ENCODE measurements at places on chromosomes 16 and 17.
A peak's percentile ranks its signal among the peaks of the same experiment; 100 is the strongest.

- DNase-seq = peak; percentile 81
These were observed 18.5 kb upstream of the NAGLU start for GRCh38 chr17:42517516-42517915.

DNA sequence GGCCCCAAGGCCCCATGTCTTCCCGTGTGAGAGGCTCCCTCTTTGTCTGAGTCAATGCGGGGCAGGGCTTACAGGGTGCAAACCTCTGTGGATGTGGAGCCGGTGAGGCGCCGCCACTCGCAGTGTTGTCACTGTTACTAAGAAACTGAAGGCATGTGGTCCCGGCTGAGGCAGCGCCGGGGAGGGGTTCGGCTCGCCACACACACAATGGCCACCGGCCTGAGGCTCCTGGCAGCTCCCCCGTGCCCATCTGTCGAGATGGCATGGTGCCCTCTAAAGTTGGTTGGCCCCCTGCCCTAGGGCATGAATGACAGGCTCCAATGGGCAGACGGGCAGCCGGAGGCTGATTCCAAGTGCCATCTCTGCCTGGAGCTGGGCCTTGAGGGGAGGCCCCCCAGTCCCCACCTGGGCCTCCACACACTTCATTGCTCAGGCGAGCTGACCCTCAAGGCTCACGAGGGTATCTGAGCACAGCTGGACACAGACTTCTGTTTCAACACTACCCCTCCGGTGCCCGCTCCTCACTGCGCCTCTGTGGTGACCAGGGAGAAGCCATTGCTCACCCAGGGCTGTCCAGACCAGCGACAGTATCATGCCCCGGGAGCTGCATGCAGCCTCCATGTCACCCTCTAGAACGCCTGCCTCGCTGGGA is 137.2 kb downstream of the C16orf78 start:
- no peak for DNase-seq

DNA sequence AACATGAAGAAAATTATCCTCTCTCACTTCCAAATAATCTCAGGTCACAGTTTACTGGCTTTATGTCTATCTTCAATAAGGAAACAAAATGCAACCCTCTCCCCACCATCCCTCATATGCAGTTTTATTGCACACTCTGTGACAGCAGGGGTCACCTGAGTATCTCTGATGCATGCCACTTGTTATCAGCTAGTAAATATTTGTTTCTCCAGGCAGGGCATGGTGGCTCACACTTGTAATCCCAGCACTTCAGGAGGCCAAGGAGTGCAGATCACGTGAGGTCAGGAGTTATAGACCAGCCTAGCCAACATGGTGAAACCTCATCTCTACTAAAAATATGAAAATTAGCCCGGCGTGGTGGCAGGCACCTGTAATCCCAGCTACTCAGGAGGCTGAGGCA is 61.1 kb downstream of the ADAMTS18 start:
- DNase-seq = no peak

DNA sequence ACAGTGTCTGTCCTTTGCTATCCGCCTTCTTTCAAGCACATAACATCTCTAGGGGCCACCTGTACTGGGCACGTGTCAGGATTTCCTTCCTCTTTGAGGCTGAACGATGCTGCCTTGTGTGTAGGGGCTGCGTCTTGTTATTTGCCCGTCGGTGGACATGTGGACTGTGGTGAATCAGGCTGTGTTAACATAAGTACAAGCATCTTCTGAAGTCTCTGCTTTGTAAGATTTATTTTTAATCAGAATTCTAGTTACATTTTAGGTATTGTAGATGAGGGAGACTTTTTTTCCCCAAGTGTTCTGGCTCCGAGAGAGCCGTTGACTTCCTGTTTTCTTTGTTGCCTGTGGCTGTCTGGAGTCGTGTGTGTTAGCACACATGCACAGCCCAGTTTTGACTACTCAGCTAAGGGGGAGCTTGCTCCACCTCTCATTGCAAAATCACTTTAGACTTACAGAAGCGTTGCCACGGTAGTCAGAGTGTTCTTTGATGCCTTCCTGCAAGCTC is 26.1 kb downstream of the SPG7 start:
- DNase-seq = no peak

- no peak for DNase-seq
These were observed 143.2 kb downstream of the SOCS1 start for GRCh38 chr16:11112723-11113348.

- DNase-seq = no peak
These were observed 159.6 kb downstream of the PRKCA start for GRCh38 chr17:66462010-66462409.

DNA sequence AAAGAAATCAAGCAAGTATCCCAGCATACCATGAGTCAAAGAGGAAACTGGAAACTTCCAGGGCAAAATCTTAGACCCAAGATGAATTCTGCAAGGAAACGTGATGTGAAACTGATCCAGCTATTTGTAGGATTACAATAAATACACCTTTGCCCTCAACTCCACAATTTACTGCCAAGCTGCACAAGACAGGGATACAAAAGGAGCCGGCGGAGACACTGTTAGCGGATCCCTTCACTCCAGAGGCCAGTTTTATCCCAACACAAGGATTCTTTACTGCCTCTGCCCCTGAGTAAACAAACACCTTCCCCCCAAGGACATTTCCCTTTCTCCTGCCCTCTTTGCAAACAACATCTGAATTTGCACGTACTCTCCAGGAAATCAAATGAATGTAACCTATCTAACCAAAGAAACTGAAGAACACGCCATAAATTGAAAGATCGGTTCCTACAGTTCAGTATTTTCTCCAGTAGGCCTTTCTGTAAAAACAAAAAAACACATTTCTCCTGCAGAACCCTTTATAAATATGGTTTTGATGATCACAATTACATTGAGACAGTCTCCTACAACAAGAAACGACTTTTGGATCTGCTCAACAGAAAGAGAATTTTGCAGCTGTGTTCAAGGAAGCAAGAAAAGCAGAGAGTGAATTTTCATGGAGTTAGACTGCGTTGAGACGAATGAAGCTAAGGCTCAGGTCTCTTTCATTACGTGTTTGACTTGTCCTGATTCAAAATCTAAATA is 1.4 kb upstream of the CBX2 start:
- DNase-seq = no peak

- no peak for DNase-seq
These were observed 83.7 kb upstream of the DNAH9 start for GRCh38 chr17:11514565-11514964.

DNA sequence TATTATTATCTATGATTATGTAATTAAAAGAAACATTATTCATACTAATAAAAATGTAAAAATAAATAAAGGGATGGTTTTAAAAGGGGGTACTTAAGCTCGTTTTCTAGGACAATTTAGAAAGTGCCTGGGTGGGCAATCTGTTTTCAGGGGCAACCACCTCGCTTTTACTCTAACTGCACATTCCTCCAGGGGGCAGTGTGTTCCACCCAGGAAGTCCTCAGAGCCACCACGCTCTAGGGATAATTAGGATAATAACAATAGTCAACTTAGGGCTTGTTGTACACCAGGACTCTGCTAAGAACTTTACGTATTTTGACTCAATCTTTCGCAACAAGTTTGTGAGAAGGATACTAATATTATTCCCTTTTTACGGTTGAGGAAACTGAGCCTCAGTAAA is 396.7 kb upstream of the MAF start:
- DNase-seq = no peak

DNA sequence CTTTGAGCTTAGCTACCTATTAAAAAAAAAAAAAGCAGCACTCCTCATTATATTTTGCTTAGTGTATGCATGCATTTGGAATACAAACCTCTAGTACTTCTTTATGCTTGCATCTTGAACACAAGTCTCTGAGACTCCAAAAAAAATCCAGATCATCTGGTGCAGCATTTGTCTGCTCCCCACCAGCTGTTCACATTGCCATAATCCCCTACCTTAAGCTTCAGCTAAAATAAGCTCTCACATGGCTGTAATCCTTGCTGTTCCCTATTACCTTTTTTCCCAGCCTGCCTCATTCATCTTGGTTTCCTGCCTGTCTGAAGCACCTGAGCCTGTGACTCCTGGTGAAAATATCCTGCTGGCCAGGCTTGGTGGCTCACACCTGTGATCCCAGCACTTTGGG is 7.5 kb upstream of the NFATC2IP start:
- DNase-seq = no peak

GRCh38 chr17:17757956-17758845 is 76.9 kb downstream of the RAI1 start:
- no peak for DNase-seq

GRCh38 chr16:81885976-81886586 is 107.0 kb downstream of the PLCG2 start:
- DNase-seq = no peak

DNA sequence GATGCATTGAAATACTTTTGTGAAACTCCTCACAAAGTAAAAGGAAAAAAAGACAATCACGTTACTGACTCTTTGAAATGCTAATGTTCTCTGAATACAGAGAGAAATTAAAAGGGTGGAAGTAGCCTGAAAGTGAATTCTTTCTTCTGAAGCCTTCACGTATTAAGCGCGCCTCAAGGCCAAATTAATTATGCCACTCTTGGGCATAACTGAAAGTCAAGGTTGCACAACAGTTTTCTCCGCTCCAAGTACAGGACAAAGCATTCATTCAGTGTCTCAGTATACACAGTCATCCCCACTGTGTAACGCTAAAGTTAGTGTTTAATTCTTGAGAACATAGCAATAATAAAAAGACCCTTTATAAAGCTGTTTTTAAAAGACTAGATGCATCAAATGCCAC is 21.5 kb downstream of the PARN start:
- DNase-seq = no peak

- DNase-seq = no peak
These were observed 216.9 kb downstream of the HAPSTR1 start for GRCh38 chr16:9308356-9308801.

GRCh38 chr17:61449707-61450640 is 2.2 kb upstream of the TBX4 start:
- DNase-seq = no peak

DNA sequence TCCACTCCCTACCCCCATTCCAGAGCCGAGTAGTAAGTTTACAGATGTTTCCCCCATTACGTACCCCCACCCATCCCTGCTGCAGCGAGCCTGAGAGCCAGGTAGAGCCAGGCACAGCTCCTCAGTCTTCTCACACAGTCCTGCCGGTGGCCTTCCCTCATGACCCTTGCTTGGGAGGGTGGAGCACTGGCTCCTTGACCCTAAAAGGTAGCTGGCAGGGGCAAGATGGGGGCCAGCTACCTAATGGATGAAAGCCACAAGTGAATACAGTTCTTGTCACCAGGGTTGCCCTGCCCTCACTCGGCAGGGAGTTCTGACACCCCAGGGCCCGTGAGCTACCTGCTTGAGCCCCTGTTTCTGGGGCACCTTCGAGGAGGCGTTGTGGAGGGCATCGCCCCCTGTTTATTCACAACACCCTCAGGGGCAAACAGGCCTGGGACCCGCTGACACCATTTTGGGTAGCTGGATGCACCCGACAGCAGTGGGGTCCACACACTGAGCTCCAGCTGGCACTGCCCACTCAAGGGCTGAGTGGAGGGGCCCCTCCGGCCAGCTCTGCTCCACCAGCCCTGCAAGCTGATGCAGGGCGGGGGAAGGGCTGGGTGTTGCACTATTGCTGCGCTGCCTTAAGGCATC is 22.2 kb downstream of the ADAM11 start:
- DNase-seq = no peak

DNA sequence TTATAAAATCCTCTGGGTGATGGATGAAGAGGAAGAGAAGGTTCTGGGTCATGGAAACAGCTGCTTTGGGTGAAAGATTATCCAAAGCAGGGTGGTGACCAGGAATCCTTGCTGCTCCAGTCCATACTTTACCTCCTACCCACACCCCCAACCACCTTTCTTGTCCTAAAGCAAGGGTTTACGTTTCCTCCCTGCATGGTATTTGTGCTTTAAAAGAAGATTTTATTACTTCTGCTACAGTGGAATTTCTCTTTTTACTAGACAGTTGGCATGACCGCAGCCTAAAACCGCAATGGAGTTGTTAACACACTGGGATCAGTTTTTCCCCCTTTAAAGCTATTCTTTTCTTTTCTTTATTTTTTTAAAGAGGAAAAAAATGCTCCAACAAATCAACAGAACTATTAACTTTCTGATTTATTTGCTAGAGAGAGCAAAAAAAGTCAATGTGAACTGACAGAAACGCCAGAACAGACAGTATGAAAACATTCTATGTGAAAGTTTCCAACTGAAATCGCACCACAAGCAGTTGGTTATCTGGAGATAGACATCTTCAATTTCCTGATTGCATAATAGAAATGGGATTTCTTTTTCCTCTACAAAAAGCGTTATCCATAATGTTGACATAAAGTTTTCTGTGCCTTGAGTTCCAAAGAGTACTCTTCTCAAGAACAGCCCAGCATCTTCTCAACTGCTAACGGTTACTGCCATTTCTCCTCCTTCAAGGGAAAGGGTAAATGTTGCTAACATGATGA is 236.0 kb downstream of the IRX3 start:
- DNase-seq = peak; percentile 39

- peak; percentile 52 for DNase-seq
These were observed 52.8 kb downstream of the TOM1L2 start for GRCh38 chr17:17919169-17920107.

DNA sequence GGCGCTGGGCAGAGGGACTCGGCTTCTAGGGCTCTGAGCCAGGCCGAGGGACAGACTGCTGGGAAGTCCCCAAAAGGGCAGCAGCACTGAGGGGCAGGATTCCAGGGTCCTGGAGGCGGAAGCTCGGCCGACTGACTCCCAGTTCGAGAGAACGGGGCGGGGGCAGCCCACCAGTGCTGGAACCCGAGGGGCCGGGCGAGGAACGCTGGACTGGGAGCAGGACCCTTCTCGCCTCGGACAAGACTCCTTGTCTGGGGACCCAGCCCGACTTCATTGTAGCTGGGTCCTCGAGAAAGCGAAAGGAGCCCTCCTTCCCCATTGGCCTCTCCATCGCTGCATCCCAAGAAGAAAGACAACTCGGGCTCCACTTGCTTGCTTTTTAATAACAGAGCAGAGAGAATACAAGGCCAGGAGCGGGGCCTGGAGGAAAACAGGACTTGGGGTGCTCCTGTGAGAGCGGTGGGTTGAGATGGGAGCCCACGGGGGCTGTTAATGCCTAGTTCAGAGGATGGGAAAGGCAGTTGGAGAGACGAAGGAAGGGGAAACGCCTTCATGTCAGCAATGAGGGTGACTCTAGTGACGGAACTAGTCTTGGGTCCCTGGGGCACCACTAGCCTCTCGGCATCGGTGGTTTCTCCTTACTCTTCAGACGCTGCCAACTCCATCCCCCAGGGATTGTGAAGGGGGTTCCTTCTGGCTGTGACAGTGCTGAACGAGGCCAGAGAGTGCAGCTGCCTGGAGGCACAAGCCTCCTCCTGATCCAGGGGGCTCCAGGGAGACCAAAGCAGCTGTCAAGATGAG is 492 bp upstream of the CAMTA2 start:
- no peak for DNase-seq

GRCh38 chr16:89602952-89603590 is 10.4 kb upstream of the DPEP1 start:
- no peak for DNase-seq

- DNase-seq = no peak
These were observed 2.5 kb upstream of the HS3ST4 start for GRCh38 chr16:25689137-25689836.

- DNase-seq = no peak
These were observed 501.6 kb downstream of the MAF start for GRCh38 chr16:79098907-79099306.

GRCh38 chr17:8175795-8176196 is 384 bp downstream of the TMEM107 start:
- DNase-seq = no peak

GRCh38 chr17:1422885-1423284 is 22.9 kb upstream of the YWHAE start:
- DNase-seq = peak; percentile 96

- DNase-seq = no peak
These were observed 23.0 kb downstream of the NPTX1 start for GRCh38 chr17:80453126-80453997.
